Tibial nerve (tissue), 4 donors: ENCODE measurements at places on chromosomes 11 and 22. TPM values are rescaled to one million over a fixed set of nuclear protein-coding genes. Genes with fewer than 3 reads are reported as not detected.

DNA sequence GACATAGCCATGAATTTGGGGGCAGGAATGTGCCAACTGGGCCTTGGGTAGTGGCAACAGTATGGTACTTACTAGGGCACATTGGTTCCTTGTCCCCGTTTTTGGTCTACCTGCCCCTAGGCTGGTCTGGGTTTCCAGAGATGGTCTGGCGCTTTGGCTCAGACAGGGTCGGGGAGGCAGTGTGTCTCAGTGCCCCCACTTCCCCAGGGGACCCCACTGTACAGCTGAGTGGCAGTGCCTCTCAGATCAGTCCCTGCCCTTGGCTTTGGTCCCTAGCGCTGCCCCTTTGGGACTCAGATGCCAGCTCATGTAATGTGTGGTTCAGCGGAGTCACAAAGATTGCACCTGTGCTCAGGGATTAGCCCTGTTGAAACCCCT lies 3.3 kb downstream of the RIC8A start:
- no peak for DNase-seq

- DNase-seq = no peak
Measured at GRCh38 chr11:131073167-131073566, 156.9 kb upstream of the SNX19 start.

- DNase-seq = no peak
Measured at GRCh38 chr11:8767466-8768142, 85.0 kb downstream of the RPL27A start.

DNA sequence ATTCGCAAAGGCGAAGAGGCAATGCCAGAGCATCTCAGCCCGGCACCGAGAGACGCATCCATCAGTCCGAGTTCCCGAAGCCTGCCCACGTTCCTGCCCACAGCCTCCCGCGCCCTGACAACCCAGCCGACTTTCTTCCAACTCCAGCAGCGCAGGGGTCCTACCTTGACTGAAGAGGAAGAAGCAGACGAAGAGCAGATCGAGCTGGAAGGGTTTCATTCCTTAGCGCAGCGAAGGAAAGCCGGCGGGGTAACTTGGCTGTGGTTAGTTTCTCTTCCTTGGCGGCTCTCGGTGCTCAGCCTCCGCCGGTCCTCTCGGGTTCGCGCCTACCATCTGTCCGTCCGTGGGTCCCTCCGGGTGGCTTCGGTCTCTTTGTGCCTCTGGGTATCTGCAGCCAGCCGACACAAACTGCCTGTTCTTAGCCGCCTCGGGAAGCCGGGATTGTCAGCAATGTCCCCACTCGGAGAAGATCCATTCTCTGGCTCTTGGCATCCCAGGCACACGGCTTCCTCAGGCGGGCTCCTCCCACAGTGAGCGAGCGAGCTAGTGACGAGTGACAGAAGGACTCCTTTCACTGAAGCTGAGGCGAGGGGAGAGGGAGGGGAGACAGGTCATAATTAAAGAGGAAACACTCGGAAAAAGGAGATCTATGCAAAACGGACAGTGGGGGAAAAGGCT lies at the start of gene KIRREL3:
Gene KIRREL3 (minus strand): TSS at position 480 of the 678 bp plus-strand sequence.
- no peak for DNase-seq

GRCh38 chr11:118527109-118527508 lies at the start of gene TTC36:
Gene TTC36, plus strand, starts transcription at chr11:118527474. Its CDS starts 21 bp downstream, at chr11:118527495.
- no peak for DNase-seq

GRCh38 chr11:132101881-132102280 lies 731.5 kb downstream of the NTM start:
- no peak for DNase-seq

- DNase-seq = no peak
Measured at GRCh38 chr11:73227571-73228211, 9.6 kb downstream of the P2RY2 start.

The SCUBE2 gene
- total RNA-seq = 5.2 TPM

The KREMEN1 gene
- total RNA-seq = 15.1 TPM

The TSPAN18 gene
- total RNA-seq = 13.1 TPM

The GLYAT gene
- total RNA-seq = not detected

The TEX12 gene
- 2.4 TPM for total RNA-seq

The TRIM49 gene
- total RNA-seq = not detected
